ENCODE measurements at places on chromosomes 6 and 20.

GRCh38 chr6:130018744-130019325 lies 454 bp downstream of the L3MBTL3 start:
- no peak for DNase-seq

- DNase-seq = no peak
Measured at GRCh38 chr6:136752554-136752953, 39.7 kb downstream of the MAP3K5 start.

DNA sequence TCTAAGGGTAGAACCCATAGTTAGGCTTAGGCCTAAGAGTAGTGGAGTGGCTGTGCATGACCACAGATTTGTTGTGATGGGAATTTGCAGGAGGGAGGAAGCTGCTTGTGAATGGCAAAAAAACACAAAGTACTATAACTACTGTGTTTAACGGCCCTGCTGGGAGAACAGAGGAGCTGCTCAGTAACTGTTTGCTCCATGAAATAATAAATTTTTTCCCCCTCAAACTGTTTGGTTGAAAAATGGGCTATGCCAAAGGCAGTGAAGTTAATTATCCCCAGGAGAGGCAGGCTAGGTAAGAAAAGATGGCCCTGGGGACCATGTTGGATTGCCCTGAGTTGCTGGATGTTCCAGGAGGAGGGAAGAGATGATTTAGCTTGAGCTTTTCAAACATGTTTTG lies 256.5 kb upstream of the PRND start:
- no peak for DNase-seq

- DNase-seq = no peak
Measured at GRCh38 chr20:56843817-56844216, 214.7 kb downstream of the TFAP2C start.

DNA sequence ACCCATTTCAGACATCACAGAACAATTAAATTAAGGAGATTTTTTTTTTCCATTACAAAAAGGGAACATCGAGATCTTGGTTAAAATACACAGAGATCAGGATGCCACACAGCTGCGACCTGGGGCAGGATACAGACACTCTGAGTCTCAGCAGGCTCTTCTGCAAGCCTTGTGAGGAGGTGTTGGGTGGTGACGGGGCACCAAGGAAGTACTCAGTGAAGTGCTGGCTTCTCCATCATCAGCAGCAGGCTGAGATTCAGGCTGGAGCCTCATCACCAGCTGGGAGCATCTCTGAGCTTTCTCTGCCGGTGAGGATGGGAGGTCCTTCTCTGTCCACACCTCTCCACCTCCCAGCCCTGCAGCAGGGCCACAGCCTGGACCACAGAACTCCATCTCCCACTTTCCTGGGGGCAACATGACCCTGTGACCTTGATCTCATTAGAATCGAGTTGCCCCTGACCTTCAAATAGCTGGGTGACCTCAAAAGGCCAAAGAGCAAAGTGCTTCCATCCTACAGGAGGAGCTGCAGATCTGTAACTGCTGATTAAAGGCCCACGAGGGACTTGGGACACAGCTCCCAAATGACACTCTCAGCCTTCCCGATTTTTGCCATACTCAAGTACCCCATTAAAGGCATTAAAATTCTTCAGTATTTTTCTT lies 16.0 kb downstream of the PMEPA1 start:
- DNase-seq = no peak

GRCh38 chr6:170421921-170422320 lies 115.4 kb downstream of the FAM120B start:
- DNase-seq = no peak

All from activated T-helper 1 cell treated with anti-CD3 and anti-CD28 coated beads, Interleukin-2, amount 50 U/mL, for 16 hours (primary cell).